Memory B cell (primary cell): ENCODE measurements at places on chromosomes 3 and 15.

- DNase-seq = no peak
Observed at GRCh38 chr15:25899870-25900269, 36.7 kb upstream of the ATP10A start.

GRCh38 chr3:161081633-161082032 lies 23.5 kb downstream of the B3GALNT1 start:
- no peak for DNase-seq

GRCh38 chr3:168467115-168467714 lies 371.5 kb upstream of the GOLIM4 start:
- DNase-seq = no peak

GRCh38 chr3:12192173-12192572 lies 33.5 kb upstream of the TIMP4 start:
- DNase-seq = no peak

GRCh38 chr3:9787714-9788113 lies 4.6 kb downstream of the TADA3 start:
- DNase-seq = no peak

GRCh38 chr15:92958105-92958504 lies 58.0 kb downstream of the CHD2 start:
- no peak for DNase-seq

GRCh38 chr3:168424059-168424734 lies 328.5 kb upstream of the GOLIM4 start:
- no peak for DNase-seq

DNA sequence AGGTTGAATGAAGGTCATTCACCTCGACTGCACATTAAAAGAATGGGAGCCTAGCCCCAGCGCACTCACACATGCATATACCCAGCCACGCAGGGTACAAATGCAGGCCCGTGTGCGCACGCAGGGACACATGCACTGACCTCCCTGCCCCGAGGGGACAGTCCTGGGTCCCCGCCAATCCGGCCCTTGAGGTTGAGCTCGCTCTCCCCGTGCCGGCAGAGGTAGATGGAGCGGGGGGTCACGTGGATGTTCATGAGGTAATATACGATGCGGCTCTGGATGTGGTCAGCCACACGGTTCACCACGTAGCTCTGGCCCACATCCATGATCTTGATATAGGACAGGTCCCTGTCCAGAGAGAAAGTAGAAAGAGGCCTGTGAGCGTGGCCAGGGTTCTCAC lies 20.5 kb downstream of the PFKFB4 start:
- no peak for DNase-seq

- no peak for DNase-seq
Observed at GRCh38 chr3:144583871-144584270, 612.2 kb downstream of the DIPK2A start.

- no peak for DNase-seq
Observed at GRCh38 chr15:46088486-46089445, 453.9 kb downstream of the SQOR start.

GRCh38 chr15:30990446-30991254 lies 778 bp downstream of the MTMR10 start:
- DNase-seq = no peak

GRCh38 chr3:182105875-182106274 lies 394.1 kb downstream of the SOX2 start:
- no peak for DNase-seq

GRCh38 chr15:74458473-74458872 lies 2.5 kb downstream of the UBL7 start:
- DNase-seq = no peak

DNA sequence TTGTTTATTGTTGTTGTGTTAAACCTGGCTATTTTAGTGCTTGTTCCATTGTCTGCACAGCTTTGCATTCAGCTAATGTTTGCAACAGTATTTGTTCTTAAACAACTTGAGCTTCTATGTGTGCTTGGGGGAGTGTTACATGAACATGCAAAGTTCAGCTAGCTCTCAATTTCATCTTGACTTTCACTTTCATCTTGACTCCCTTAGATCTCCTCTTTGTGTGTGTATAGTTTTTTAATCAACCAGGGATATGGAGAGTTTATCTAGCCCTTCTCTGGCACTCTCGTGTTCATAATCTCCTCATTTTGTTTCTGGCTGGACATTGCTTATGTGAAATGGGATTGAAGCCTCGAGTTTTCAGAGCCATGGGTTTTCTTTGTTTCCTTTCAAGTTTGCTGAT lies 212.4 kb upstream of the ZBTB20 start:
- DNase-seq = no peak

DNA sequence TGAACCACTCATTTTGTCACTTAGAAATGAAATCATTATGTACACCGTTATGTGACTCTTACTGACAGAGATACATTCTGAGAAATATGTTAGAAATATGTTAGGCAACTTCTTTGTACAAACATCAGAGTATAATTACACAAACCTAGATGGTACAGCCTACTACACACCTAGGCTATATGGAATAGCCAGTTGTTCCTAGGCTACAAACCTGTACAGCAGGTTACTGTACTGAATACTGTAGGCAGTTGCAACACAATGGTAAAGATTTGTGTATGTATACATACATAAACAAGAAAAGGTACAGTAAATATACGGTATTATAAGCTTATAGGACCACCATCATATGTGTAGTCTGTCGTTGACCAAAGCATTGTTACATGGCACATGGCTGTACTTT lies 3.7 kb downstream of the SACM1L start:
- DNase-seq = no peak

DNA sequence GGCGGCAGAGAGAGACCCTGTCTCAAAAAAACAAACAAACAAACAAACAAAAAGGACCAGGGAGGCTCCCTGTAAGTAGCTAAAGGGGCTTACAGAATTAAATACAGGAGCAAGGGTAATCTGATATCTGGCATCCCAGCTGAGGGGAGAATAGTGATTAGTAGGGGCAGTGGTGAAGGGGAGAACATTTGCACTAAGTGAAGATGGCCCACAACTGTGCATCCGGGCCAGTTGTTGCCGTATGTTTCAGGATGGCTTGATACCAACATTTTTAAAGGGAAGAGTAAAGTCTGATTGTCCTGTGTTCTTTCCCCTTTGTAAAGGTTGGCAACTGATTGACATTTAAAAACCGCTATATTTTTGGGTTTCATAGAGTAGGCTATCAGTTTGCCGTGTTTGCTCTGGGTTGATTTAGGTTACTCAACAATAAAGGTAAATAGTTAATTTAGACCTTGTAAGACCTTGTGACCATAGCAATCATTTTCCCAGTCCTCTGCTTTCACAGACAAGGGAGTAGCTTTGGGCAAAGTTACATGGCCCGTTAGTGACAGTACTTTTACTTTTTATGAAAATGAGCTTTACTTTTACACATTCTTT lies 167.8 kb downstream of the PTPRG start:
- no peak for DNase-seq

DNA sequence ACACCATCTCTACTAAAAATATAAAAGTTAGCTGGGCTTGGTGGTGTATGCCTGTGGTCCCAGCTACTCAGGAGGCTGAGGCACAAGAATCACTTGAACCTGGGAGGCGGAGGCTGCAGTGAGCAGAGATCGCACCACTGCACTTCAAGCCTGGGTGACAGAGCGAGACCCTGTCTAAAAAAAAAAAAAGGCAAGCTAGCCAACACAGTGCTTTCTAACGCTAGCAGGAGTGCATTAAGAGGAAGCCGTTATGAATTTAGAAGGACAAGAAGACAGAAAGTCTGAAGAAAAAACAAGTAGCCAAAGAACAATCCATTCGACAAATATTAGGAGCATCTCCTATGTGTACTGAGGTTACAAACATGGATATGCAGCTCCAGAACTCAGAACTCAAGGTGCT lies 28.6 kb downstream of the BHLHE40 start:
- no peak for DNase-seq

GRCh38 chr3:16883057-16883722 lies 1.6 kb upstream of the PLCL2 start:
- DNase-seq = no peak

GRCh38 chr15:52428297-52428696 lies 100.4 kb downstream of the MYO5A start:
- no peak for DNase-seq

DNA sequence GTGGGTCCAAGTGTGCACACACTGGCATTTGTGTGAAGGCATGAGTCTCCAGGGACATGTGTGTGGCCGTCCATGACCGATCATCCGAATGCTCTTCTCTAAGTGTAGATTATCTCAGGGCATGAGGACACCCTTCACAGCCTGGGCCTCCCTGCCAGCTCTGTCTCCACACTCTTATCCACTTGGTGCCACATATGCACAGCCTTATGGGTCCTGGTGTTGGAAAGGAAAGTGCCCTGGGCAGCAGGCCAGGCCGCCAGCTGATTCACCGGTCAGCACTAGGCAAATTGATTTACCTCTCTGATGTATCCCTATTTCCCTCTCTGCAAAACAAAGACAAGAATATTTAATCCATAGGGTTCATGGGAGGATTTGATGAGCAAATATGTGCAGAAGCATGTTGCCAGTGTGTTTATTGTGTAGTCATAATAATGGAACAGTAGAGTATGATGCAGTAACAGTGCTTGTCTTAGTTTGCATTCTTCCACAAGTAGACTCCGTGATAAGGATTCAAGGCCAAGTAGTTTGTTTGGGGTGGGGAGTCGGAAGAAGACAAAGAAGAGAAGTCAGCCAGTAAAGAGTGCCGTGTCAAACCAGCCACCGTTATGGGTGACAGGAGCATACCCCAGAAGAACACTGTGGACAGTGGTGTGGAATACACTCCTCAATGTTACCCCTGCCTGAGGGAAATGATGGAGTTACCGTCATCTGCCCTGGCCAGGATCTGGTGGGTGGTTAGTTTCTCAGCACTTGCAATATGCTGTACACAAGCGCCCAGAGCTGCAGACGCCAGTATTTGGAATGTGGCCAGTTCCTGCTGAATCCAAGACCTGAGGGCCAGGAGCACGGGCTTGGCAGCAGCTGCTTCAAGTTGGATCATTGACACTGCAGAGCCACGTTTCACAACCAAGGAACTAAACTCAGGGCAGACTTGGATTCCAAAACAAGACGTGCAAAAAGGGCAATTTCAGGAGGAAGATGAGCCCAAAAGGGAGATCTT lies 85.1 kb downstream of the MTHFS start:
- no peak for DNase-seq

DNA sequence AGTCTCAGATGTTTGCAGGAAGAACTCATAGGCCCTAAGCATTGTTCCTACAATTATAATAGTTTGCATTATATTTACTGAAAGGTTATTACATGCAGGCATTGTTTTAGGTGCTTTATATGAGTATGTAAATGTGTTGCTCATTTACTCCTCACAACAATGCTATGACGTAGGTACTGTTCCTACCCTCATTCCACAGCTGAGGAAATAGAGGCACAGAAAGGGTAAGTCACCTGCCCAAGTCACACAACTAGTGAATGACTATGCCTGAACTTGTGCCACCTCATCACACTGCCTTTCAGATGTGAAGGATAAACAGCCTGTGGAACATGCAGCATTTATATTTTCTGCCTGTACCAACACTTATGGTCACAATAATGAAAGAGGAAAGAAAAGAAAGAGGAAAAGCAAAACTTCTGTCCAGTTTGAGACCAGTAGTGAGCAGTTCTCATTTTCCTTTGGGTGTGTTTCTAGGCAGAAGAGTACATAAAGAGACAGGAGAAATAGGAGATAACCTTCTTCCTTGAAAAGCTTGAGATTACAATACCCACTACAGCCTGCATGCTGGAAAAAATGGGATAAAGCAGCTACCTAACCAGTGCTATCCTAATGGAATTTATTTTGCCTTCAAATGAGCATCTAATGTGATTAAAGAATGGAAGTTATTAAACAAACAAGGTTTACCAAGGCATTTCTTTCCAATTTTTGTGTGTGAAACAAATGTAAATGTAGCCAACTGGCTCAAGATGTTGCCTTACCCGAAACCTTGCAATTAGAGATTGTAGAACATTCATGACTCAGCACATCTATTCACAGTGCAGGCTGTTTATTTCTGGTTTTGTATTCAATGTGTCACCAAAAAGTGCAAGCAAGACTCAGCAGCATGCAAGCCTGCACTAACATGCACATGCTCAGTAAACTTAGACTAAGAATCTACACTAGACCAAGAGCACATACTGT lies 20.5 kb upstream of the ENTPD3 start:
- DNase-seq = no peak

DNA sequence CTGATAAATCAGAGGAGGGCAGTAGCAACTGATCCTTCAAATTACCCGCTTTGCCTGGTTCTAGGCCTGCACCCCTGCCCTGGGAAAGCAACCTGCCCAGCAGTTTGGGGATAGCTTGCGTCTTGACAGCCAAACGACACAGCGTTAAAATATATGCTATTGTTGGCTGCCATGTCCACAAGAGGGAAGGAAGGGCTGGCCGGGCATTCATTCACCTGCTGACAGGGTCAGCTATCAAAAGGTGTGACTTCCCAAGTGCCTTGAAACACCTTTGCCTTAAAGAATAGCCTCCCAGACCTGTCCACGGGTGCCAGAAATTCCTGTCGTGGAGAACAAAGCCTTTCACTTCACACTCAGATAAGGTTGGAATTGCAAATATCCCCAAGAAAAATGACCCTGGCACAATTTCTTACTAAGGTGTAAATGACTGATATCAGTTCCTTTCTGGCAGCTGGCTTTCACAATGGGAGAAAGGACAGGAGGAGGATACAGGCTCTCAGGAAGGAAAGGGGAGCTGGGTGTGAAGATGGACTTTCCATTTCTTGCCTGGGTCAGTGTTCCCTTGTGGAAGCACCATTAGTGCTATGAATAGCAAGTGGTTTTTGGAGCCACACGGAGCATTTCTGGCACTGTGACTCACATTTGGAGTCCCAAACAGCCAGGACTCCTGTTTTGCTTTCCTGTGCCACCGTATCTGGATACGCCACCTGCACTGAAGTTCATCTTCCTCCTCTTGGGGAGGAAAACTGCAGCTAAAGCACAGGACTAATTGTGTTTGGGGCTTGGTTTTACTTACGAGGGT lies 19.2 kb downstream of the ALDH1A3 start:
- no peak for DNase-seq

- DNase-seq = no peak
Observed at GRCh38 chr3:12308517-12308916, 19.6 kb downstream of the PPARG start.

DNA sequence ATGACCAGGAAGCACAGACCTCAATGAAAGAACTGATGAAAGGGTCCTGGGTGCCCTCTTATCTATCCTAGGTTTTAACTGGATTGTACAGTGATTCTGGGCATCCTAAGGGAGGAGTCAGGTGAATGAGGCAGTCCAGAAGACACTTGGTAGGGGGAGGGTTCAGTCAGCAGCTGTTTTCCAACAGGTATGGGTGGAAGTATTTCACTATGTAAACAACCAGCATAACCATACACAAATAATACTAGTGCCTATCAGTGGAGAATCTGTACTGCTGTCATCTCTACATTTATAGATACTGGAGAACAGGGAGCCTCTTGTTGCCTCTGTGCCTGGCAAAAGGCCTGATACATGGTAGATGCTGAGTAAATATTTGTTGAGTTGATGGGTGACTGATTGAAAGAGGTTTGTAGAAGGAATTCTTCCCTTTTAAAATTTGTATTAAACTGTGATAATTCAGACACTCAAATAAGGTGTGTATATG lies 328.5 kb downstream of the RBMS3 start:
- DNase-seq = no peak

DNA sequence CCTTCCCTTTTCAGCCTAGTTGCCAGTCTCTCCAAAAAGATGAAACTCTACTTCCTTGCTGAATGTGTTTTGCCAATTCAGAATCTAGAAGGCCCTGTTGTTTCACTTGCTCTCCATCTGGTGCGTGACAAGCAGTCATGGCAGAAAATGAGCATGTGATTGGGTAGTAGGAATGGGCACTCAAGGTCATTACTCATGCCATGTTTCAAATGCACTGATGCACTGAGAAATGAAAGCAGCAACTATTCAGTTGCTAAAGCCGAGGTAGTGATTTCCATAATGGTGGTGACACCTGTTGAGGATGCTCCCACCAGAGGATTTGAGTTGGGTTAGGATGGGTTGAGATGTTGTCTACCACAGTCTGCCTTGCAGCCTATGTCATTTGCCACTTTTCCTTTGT lies 12.7 kb downstream of the ZBTB38 start:
- no peak for DNase-seq
